ENCODE measurements at places on chromosomes 11 and 22.

DNA sequence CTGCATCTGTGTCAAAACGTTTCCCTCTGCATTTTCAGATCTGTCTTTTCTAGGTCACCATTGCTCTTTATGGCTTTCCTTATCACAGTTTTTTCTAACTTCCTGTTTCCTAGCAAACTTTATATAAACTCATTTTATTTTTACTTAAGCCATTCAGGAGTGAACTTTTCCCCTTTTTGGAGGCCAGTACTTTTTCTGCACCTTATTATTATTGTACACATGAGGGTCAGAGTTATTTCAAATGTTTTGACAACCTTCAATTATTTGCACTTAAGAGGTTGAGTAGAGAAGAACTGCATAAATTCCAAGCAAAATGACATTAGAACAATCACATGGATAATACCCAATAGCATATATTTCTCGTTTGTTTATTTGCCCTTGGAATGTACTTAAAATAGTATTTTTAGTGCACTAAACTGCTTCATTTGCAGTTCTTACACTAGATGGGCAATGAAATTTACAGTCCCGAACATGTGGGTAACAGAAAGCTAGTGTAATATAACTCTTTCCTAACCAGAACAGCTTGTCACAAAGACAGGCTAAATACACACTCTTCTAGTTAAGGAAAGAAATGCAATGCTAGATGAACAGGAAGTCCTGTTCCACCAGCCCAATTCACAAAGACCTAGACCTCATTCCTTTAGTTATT, 79.5 kb downstream of the UBASH3B start:
- DNase-seq, result no peak

DNA sequence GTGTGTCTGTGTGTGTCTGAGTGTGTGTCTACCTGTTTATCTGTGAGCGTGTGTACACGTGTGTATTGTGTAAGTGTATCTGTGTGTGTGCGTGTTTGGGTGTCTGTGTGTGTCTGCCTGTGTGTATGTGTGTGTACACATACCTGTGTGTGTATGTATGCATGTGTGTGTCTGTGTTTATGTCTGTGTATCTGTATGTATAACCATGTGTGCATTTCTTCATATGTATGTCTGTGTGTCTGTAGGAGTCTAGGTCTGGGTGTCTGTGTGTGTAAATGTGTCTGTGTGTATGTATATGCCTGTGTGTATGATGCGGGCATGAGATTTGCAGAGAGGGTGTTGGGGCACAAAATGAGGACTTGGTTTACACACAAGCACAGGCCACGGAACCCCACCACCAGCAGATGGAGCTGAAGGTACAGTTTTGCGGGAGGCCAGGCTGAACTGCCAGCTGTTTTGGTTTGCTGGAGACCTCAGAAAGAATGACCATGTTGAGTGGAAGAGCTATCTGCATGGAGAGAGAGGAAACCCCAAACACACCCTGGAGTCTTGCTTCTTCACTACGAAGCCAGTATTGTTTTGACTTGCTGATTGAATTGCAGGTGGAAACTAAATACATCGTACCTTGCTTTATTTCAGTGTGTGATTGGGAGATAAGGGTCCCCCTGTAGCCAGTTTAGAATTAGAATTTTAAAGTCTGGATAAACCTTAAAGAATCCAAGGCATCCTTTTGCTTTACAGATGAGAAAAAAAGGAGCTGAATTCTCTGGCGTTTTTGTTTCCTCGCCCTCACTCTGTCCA, 497.2 kb downstream of the NTM start:
- DNase-seq, result no peak

DNA sequence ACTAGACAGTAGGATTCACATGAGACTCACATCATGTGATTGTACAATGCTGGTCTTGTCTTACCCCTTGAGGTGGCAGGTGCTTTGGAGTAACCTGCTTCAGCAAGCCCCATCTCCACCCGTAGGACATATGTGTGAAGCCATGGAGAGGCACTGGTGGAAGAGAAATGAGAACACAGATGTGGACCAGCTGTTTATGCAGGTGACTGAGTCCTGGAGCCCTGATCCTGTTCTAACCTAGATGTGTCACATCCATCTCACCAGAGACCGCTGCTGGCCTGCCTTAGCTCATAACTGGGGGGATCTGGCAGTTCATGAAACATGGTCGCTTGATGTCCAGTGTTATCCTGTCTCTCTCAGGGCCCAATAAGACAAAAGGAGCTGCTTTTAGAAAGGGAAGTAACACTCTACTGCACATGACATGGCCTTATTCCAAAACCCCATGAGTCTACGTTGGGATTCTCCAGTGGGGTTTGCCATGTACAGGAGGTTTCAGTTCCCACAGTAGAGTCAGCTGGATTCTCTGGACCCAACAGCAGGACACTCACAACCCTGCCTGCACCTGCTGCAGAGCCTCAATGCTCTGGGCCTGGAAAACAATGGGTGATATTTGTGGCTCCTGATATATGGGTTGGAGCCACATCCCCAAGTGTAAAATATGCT, 62.0 kb downstream of the GGTLC2 start:
- DNase-seq, result no peak

DNA sequence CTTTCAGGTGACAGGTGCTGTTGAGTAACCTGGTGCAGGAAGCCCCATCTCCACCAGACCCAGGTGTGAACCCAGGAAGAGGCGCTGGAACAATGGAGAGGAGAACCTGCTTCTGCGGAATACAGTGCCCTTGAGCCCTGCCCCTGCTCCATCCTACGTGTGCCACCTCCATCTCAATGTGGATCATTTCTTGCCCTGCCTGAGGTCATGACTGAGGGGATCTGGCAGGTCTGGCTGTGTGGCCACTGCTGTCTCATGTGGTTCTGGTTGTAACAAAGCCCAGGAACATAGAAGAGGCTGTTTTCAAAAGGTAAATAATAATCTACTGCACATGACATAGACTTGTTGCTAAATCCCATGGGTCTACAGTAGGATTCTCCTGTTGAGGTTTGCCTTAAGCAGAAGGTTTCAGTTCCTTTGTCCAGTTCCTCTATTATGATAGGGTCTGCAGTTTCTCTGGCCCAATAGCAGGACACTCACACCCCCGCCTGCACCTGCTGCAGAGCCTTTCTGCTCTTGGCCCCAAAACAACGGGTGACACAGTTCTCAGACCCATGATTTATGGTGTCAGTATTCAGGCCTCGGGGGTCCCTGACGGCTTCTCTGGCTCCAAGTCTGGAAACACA, 113.5 kb upstream of the IGLL5 start:
- DNase-seq, result no peak

- no peak for DNase-seq
Observed at GRCh38 chr22:46108564-46109473, 41.5 kb upstream of the PPARA start.

GRCh38 chr11:32478277-32478731, 43.0 kb upstream of the WT1 start:
- no peak for DNase-seq

DNA sequence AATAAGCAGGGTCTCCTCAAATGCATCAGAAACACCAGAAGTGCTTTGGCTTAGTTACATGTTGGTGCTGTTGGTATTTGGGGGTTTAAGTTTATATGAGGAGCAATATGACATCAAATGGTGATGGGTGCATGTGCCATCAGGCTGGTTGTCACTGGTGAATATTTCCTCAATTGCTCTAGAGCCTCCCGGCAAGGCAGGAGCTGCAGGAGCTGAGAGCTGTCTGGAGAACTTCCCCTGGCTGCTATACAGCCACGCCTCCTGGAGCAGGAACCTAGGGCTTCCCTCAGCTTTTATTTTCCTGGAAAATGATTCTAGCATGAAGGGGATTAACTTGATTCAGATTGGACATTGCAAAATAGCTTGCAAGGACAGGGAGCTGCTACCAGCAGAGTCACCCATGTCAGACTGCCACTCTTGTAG, 15.8 kb downstream of the IGLL5 start:
- no peak for DNase-seq

GRCh38 chr11:80173371-80174136, 732.7 kb upstream of the TENM4 start:
- no peak for DNase-seq

DNA sequence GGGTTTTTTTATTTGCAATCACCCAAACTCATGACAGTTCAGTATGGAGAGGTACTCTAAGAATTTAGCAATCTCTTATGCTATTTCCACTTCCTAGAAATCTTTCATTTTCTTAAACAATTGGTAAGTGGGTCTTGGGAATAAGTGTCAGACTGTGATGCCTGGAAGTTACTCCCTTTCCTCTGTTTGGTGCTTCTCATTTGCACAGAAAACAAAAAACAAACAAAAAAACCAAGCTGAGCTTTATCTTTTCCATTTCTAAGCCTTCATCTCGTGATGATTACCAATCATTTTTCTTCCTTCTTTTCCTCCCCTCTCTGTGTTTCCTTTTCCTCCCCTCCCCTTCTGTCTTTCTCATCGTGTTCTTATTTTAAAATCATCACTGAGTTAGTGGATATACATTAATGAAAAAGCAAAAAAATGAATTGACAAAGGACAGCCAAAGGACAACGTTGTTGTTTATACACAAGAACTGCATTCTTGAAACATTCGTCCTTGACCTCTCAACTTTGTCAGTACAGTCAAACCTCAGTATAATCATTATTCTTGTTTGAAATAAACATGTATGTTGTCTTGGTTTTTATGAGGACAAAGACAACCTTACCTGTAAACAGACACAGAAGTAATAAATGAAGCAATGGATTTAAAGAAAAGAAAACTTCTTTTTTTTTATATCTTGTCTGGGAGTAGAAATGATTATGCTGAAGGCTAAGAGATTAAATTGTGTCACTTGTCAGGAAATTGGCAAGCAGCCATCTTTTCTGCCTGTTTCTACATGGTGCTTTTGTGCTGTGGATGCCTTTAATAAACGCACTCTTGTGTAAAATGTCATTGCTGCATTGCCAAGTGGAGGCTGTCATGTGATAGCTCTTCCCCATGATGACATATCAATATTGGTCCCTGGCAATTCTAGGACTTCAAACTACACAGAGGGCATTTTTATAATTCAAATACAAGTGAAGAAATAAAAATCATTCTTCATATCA, 803.2 kb upstream of the CCDC90B start:
- no peak for DNase-seq

GRCh38 chr11:128739589-128739988, 45.7 kb downstream of the FLI1 start:
- no peak for DNase-seq

DNA sequence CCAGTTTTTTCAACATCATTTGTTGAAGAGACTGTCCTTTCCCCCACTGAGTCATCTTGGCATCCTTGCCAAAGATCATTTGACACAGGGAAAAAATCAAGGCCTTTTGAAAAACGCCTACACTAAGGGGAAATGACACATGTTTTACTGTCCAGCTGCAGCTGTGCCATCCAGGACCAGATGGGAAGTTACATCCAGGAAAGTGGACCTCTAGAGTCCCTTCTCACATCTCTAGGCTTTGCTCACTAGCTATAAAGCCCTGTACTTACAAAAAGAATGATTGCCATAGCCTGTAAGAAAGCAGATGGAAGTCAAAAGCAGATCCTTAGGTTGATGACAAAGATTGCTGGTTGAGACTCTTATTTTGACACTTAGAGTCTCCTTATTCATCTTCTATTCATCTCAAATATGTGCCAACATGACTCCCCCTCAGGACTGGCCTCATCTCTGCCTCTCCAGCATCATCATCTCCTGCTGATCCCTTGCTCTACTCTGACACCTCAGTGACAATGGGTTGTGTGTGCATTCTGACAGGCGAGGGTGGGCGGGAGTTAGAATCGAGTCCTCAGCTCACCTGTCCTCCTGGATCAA, 22.8 kb downstream of the OSBP2 start:
- DNase-seq, result no peak

Measured in activated CD4-positive, alpha-beta memory T cell treated with anti-CD3 and anti-CD28 coated beads, Interleukin-2, amount 10 ng/mL, durations not matched to agents 7 days and 5 days (primary cell).